T-cell (primary cell): ENCODE measurements at places on chromosomes 16 and 17. TPM values are rescaled to one million over a fixed set of nuclear protein-coding genes. Genes with fewer than 3 reads are reported as not detected.

- DNase-seq, result no peak
These were observed 309 bp downstream of the DNAH2 start for GRCh38 chr17:7717756-7718350.

DNA sequence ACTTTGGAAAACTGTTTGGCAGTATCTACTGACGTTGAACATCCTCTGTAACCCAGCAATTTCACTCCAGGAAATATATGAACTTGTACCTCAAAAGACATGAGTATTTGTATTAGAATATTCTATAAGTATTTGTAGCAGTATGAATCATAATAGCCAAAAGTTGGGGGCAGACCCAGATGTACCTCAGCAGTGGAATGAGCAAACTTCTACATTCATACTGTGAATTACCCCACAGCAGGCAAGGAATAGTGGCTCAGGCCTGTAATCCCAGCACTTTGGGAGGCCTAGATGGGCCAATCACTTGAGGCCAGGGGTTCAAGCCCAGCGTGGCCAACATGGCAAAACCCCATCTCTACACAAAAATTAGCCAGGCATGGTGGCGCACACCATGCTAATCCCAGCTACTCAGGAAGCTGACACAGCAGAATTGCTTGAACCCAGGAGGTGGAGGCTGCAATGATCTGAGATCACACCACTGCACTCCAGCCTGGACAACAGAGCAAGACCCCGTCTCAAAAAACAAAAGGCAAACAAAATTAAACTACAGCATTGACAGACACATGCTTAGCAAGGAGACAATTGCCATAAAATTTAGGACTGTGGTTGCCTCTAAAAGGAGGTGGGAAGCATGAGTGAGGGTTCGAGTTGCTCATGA, 11.2 kb upstream of the HELZ start:
- no peak for DNase-seq

GRCh38 chr17:57905875-57906455, 49.2 kb downstream of the CUEDC1 start:
- DNase-seq, result no peak

DNA sequence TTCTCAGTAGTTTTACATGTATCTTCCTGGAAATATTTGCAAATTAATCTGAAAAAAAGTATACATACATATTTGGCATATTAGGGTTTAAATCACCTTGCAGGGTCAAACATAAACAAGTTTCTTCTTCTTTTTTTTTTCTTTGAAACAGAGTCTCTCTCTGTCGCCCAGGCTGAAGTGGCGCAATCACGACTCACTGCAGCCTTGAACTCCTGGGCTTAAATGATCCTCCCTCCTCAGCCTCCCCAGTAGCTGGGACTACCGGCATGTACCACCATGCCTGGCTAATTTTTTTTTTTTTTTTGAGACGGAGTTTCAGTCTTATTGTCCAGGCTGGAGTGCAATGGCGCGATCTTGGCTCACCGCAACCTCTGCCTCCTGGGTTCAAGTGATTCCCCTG, 12.6 kb upstream of the FUS start:
- no peak for DNase-seq

Gene HEATR9
- total RNA-seq, result 0.90 TPM

Gene CCR7
- total RNA-seq, result 231 TPM

Gene EPOP
- 0.78 TPM for total RNA-seq

Gene TAC4
- not detected for total RNA-seq
